ENCODE measurements at places on chromosomes 1 and 21. TPM values are rescaled to one million over a fixed set of nuclear protein-coding genes. Genes with fewer than 3 reads are reported as not detected.

RIPPLY3 gene
- 0.05 TPM for total RNA-seq

PLA2G2C gene
- 0.19 TPM for total RNA-seq

DNA sequence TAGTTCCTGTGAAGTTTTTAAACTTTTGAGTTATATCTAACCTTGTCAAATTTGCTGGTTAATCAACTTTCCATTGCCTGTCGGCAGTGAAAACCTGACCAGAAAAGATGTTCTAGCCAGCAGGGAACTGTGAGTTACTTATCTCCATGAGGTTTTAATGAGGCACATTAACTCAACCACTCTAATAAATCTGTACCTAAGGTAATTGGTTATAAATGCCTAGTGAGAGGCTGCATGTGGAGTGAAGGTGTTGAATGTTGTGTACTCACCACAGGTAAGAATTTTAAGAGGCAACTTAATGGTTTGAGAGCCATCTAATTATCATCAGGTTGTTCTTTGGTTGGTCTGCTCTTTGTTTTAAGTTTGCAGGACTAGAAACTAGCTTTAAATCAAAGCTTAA lies 138.4 kb upstream of the LHX8 start:
- DNase-seq, result no peak

DNA sequence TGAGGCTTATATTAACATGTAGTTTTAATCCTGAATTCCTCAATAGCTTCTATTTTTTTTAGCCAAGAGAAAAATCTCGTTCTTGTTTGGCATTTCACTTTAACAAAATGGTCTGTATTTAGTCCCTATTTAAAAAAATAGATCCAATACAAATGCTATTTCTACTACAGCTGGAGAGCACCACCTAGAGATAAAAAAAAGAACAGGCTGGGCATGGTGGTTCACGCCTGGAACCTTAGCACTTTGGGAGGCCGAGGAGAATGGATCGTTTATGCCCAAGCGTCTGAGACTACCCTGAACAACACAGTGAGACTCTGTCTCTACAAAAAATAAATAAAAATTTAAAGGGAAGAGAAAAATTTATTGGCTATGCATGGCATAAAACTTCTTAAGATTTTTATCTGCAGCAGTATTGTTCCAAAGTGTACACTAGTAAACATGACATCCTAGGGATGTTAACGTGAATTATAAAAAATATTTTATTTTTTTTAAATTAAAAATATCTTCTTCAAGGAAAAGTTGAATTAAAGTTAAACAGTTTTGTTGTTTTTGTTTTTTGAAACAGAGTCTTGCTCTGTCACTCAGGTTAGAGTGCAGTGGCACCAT lies 4.4 kb downstream of the ST7L start:
- DNase-seq, result no peak

GRCh38 chr21:45152265-45152746 lies 77.9 kb downstream of the ADARB1 start:
- peak; percentile 90 for DNase-seq

DNA sequence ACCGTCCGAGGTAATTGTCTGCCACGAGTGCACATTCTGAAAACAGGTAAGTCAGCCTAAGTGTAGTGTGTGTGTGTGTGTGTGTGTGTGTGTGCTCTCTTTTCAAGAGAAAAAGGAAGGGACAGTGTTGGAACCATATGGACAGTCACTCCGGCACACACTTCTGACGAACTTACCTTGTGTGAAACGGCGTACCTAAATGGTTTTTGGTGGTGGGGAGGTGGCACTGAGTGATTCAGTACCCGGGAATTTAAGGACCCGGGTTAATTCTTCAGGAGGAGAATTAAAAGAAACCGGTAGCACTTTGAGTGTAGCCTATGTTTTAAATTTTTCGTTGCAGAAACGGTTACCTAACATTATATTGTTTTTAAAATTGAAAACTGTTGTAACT lies 286 bp downstream of the ODR4 start:
- DNase-seq, result no peak

- DNase-seq, result no peak
Observed at GRCh38 chr1:37682334-37682987, 9.9 kb upstream of the CDCA8 start.

- no peak for DNase-seq
Observed at GRCh38 chr1:90879281-90879680, 142.6 kb downstream of the ZNF644 start.

DNA sequence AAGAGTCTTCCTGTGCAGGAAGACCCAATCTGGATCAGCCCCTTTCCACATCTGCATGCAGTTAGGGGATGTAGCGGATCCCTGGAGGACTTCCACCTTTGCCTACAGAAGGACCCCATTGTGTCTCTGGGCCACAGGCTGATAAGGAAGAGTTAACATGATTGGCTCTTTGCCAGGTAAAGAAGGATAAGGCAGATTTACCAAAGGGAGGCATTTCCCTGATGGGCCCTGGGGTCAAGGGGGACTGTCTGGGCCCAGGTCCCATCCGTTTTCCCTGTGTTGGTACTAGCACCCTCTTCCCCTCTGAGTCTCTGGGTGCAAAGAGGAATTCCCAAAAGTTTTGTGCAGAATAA lies 29.1 kb downstream of the SLC26A9 start:
- no peak for DNase-seq
